ENCODE measurements at places on chromosomes 12 and 14.
A peak's percentile ranks its signal among the peaks of the same experiment; 100 is the strongest.

GRCh38 chr14:77979666-77980351 is 179.9 kb downstream of the ADCK1 start:
- no peak overlapping the region for H3K27ac ChIP-seq
- no peaks in the 10 kb centered on the region for H3K4me1 ChIP-seq
- no peak for DNase-seq
- H3K36me3 ChIP-seq, result no peaks in the 10 kb centered on the region
- no peak overlapping the region for H3K4me3 ChIP-seq
- H3K27me3 ChIP-seq, result peaks cover 25% of the 10 kb centered on the region

DNA sequence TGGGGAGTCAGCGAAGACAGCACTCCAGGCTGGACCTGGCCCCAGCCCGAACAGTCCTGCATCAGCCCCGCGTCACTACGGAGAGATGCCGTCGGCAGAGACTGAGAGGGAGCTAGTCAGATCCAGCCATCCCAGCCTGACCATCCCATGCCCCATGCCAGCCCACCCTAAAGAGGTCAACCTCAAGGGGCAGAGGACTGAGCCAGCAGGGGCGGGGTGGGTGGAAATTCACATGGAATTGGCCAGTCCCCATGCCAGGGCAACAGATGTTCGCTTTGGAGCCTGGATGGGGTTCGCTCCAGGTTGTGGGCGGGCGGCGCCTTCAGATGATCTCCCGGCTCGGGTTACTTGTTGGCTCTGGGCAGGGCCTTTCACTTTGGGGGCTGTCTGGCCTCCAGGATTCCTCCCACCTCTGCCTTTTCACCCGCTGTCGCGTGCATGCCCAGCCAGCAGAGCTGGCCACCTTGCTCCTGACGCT is 154.3 kb downstream of the TSPAN9 start:
- H3K36me3 ChIP-seq, result peaks cover 13% of the 10 kb centered on the region
- H3K4me1 ChIP-seq, result no peaks in the 10 kb centered on the region
- H3K27ac ChIP-seq, result no peak overlapping the region
- no peak for DNase-seq
- H3K4me3 ChIP-seq, result no peak overlapping the region

DNA sequence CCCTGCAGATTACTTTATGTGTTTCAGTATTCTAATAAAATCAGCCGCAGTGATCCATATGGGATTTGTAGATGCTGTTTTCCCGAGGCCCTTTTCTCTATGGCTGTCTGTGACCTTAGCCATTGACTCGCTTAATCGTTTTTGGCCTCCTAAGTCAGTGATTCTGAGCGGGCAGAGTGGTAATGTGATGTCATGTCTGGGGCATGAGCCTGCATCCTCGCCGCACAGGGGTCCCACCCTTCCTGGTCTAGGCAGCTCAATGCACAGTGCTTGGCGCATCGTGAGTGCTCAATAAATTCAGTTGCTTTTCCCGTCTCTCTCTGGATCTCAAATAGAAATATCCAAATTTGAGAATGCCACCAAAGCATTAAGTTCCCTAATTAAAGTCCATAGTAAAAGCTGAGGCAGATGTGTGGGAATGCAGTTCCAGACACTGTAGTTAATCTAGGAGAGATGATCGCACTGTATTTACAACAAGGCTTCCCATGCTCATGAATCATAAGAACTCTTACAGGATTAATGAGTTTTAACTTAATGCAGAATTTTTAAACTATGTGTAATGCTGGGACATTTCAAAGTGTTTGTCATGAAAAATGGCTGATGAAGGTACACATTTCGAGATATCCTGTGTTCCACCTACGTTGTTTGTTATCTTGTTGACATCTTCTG is 29.3 kb downstream of the HMGA2 start:
- no peak overlapping the region for H3K4me3 ChIP-seq
- H3K27ac ChIP-seq, result no peak overlapping the region
- DNase-seq, result no peak
- no peaks in the 10 kb centered on the region for H3K4me1 ChIP-seq

- no peaks in the 10 kb centered on the region for H3K4me1 ChIP-seq
- no peak overlapping the region for H3K27ac ChIP-seq
- peaks cover under 1% of the 10 kb centered on the region for H3K36me3 ChIP-seq
- DNase-seq, result no peak
Observed at GRCh38 chr14:88835661-88836060, 11.2 kb downstream of the TTC8 start.

DNA sequence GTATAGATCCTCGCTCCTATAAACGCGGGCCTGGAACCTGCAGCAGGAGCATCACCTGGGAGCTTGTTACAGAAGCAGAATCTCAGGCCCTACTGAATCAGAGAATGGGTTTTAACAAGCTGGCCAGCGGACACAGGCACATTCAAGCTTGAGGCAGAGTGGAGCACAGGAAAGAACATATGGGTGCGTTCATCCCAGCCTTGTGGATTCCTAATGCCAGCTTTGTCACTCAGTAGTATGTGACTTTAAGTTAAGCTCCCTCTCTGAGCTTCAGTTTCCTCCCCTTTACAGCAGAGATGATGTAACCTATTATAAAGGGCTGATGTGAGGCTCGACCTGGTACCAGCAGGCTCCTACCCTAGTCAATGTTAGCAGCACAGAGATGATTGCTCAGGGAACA is 204.9 kb downstream of the ZFP36L1 start:
- H3K36me3 ChIP-seq, result no peaks in the 10 kb centered on the region
- H3K27me3 ChIP-seq, result no peaks in the 10 kb centered on the region
- DNase-seq, result no peak
- H3K4me3 ChIP-seq, result no peak overlapping the region
- peaks cover 24% of the 10 kb centered on the region for H3K4me1 ChIP-seq

- DNase-seq, result no peak
- peak overlapping the region; percentile 96 for H3K27ac ChIP-seq
- no peaks in the 10 kb centered on the region for H3K27me3 ChIP-seq
- H3K4me1 ChIP-seq, result peaks cover 34% of the 10 kb centered on the region
- no peak overlapping the region for H3K4me3 ChIP-seq
- peaks cover 75% of the 10 kb centered on the region for H3K36me3 ChIP-seq
Observed at GRCh38 chr12:124420996-124421674, 126.2 kb downstream of the RFLNA start.

DNA sequence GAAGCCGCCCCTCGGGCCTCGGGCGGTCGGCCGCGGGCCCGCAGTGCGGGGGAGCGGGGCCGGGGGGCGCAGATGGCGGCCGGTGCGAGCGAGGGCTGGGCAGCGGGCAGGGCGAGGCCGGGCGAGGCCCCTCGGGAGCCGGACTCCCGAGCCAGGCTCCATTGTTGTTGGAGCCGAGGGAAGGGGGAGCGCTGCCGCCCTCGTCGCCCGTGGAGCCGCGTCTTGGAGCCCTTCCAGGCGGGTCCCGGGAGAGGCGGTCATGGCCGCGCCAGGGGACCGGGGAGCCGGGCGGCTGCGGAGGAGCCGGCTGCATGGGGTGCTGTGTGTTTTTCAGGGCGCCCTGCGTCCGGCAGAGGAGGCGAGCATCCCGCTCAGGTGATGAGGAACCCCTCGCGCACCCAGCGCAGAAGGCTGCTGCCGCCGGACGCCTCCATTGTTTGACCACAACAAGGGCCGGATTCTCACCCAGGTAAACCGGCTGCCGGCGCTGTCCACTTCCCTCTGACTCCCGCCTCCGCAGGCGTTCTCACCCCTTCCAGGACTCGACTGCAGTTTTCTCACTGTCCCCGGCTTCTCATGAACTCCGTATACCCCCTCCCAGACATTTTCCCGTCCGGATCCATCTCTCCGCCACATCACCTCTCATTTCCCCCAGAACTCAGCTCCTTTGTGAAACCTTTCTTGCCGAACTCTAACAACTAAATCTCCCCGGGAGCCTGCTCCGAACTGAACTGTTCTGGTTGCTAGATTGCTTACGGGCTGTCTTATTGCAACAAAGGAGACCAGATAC is 732 bp downstream of the ZNF664 start:
- H3K36me3 ChIP-seq, result peaks cover 12% of the 10 kb centered on the region
- H3K4me1 ChIP-seq, result peaks cover 3% of the 10 kb centered on the region
- H3K27ac ChIP-seq, result peak overlapping the region; percentile 54
- no peaks in the 10 kb centered on the region for H3K27me3 ChIP-seq

DNA sequence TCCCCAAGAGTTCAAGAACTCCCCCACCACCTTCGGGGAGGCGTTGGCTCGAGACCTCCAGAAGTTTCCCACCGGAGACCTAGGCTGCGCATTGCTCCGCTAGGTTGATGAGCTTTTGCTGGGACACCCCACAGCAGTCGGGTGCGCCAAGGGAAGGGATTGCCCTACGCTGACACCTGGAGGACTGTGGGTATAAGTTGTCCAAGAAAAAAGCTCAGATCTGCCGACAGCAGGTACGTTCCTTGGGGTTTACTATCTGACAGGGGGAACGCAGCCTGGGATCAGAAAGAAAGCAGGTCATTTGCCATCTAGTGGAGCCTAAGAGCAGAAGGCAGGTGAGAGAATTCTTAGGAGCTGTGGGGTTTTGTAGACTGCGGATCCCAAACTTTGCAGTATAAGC is 98.8 kb downstream of the FRMD6 start:
- H3K36me3 ChIP-seq, result no peaks in the 10 kb centered on the region
- H3K27ac ChIP-seq, result no peak overlapping the region

- H3K27me3 ChIP-seq, result no peaks in the 10 kb centered on the region
- H3K27ac ChIP-seq, result no peak overlapping the region
- DNase-seq, result peak; percentile 9
- H3K4me1 ChIP-seq, result no peaks in the 10 kb centered on the region
- H3K36me3 ChIP-seq, result no peaks in the 10 kb centered on the region
Observed at GRCh38 chr14:21734457-21735074, 60.9 kb upstream of the OR4E1 start.

DNA sequence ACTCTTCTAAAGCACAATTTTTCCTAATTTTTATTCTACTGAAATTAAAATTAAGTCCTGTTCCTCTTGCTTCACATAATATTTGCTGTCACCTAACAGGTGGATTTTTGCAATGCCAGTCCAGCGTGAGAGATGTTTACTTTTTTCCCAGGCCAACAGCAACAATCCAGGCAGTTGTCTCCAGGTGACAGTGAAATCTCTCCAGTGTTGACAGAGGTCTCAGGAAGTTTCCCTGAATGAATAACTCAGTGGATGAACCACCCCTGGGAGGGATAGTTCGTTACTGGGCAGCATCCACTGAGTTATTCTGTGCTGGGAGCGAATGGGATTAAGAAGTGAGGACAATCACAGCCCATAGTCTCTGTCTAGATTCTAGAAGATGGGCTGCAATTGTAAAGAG is 7.1 kb upstream of the NT5DC3 start:
- H3K27ac ChIP-seq, result no peak overlapping the region
- H3K4me3 ChIP-seq, result no peak overlapping the region
- H3K27me3 ChIP-seq, result no peaks in the 10 kb centered on the region
- no peaks in the 10 kb centered on the region for H3K4me1 ChIP-seq
- no peaks in the 10 kb centered on the region for H3K36me3 ChIP-seq

- H3K36me3 ChIP-seq, result no peaks in the 10 kb centered on the region
- no peak overlapping the region for H3K4me3 ChIP-seq
- no peaks in the 10 kb centered on the region for H3K27me3 ChIP-seq
- DNase-seq, result peak; percentile 66
- peak overlapping the region; percentile 8 for H3K27ac ChIP-seq
Observed at GRCh38 chr14:69129264-69129880, 23.5 kb downstream of the DCAF5 start.

- DNase-seq, result no peak
- H3K4me1 ChIP-seq, result no peaks in the 10 kb centered on the region
- no peaks in the 10 kb centered on the region for H3K36me3 ChIP-seq
- no peak within 1 kb of the TSS for H3K4me3 ChIP-seq
- peaks cover 5% of the 10 kb centered on the region for H3K27me3 ChIP-seq
Observed at GRCh38 chr12:48569946-48570345, at the start of gene LALBA. LALBA (minus strand) TSS chr12:48570046; CDS start chr12:48570020, 26 bp downstream.

- peaks cover 11% of the 10 kb centered on the region for H3K4me1 ChIP-seq
- no peak for DNase-seq
Observed at GRCh38 chr12:3871356-3871755, 1.8 kb downstream of the PARP11 start.

GRCh38 chr12:27610374-27610773 is 85.9 kb upstream of the REP15 start:
- no peaks in the 10 kb centered on the region for H3K4me1 ChIP-seq
- no peaks in the 10 kb centered on the region for H3K27me3 ChIP-seq
- no peak for DNase-seq
- H3K36me3 ChIP-seq, result peaks cover 2% of the 10 kb centered on the region

DNA sequence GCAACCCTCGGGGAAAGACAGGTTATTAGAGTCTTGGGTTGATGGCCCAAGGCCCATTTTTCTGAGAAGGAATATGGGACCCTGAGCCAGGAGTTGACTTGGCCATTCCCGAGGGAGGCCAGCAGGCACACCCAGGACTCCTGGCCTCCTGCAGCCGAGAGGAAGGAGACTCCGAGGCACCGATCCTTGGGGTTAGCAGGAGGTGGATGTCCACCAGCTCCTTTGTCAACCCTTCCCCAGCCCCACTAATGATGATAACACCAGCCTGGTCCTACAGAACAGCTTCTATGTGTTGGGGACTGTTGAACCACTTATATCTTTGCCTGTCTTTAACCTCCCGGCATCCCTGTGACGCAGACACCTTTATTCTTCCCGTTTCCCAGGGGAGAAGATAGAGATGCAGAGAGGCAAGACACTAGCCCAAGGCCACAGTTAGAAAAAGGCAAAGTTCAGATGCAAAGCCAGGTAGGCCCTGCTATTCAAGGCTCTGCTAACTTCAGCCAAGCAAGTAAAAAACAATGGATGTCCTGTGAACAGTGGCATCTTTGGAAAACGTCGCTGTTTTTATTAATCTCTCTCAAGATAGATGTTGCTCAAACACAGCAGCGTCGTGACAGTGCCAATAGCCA is 767.3 kb upstream of the TBX3 start:
- DNase-seq, result no peak
- H3K36me3 ChIP-seq, result no peaks in the 10 kb centered on the region
- no peaks in the 10 kb centered on the region for H3K27me3 ChIP-seq
- H3K27ac ChIP-seq, result peak overlapping the region; percentile 27
- H3K4me3 ChIP-seq, result no peak overlapping the region
- peaks cover 41% of the 10 kb centered on the region for H3K4me1 ChIP-seq

DNA sequence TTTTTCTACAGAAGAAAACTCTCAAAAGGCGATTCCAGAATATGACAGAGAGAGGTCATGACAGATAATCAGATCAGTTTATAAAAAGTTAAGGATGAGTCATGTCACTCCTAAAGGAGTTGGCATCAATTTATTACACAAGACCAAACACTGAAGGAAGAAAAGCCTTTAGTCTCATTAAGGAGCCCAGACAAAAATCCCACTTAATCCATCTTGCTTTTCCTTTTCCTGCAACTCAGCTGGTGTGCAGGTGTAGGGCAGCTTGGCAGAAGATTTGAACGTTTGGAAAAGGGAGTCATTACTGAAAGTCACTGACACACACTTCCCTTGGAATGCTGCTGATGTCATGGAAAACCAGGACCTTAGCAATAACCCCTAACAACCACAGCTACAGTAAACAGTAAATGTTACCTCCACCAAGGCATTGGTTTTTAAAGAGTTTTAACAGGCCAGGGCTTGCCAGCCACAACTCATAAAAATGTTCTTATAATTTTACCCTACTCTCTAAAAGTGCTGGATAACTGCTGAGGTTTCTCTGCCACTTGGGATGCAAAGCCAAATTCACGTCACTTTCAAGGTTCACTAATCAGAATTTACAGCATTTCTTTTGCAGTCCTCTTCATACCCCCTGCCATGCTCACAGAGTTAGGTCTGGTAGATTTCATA is 320.6 kb downstream of the RAD51B start:
- H3K4me1 ChIP-seq, result peaks cover 60% of the 10 kb centered on the region
- DNase-seq, result peak; percentile 82
- no peaks in the 10 kb centered on the region for H3K27me3 ChIP-seq
- no peaks in the 10 kb centered on the region for H3K36me3 ChIP-seq
- no peak overlapping the region for H3K4me3 ChIP-seq

- no peaks in the 10 kb centered on the region for H3K36me3 ChIP-seq
- H3K27ac ChIP-seq, result no peak overlapping the region
- no peaks in the 10 kb centered on the region for H3K4me1 ChIP-seq
- no peaks in the 10 kb centered on the region for H3K27me3 ChIP-seq
- no peak overlapping the region for H3K4me3 ChIP-seq
Observed at GRCh38 chr14:51182131-51182565, 57.9 kb upstream of the TMX1 start.

Data from large intestine (tissue), 12 donors.